ENCODE measurements at places on chromosomes 5 and 9.

GRCh38 chr9:99253772-99254431, 31.8 kb downstream of the SEC61B start:
- peak; percentile 73 for DNase-seq

DNA sequence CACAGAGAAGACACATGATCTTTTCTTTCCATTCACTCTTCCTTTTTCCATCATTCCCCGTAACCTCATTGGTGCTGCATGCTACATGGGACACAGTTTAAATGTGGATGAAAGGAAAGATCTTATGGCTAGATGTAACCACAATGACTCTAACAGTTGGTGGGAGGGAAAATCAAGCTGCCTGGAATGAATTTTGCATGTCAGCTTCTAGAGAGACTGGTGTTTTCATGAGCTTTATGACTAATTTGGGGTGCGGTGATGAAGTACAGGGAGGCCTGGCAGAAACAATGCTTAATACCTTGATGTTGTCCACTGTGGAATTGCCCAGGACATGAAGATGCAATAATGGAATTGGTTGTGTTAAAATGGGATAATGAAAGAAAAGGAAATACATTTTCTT, 55.9 kb upstream of the MYO10 start:
- DNase-seq = no peak

- no peak for DNase-seq
Observed at GRCh38 chr9:75914883-75915452, 24.5 kb downstream of the PCSK5 start.

DNA sequence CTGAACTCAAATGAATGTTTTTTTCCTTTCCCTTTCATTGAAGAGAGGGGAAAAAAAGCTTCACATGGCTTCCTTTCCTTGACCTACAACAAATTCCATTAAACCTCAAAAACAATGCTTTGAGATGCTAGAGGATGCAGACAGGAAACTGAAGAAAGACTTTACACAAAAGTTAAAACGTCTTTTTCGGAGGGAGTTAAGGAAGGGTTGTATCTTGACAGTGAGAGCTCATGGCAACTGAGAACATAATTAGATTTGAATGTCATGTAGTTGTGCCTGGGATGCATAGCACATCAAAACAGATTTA, 66.4 kb downstream of the EBF1 start:
- DNase-seq = no peak

GRCh38 chr5:175683231-175683630, 25.4 kb downstream of the HRH2 start:
- no peak for DNase-seq

- DNase-seq = no peak
Observed at GRCh38 chr5:55123365-55123764, 20.9 kb downstream of the GZMA start.

DNA sequence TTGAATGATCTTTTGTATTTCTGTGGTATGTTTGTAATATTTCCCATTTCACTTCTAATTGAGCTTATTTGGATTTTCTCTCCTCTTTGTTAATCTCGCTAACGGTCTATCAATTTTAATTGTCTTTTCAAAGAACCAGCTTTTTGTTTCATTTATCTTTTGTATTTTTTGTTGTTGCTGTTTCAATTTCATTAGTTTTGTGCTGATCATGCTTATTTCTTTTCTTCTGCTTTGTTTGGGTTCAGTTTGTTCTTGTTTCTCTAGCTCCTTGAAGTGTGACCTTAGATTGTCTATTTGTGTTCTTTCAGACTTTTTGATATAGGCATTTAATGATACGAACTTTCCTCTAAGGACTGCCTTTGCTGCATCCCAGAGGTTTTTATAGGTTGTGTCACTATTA, 28.4 kb upstream of the SNCAIP start:
- DNase-seq = no peak

DNA sequence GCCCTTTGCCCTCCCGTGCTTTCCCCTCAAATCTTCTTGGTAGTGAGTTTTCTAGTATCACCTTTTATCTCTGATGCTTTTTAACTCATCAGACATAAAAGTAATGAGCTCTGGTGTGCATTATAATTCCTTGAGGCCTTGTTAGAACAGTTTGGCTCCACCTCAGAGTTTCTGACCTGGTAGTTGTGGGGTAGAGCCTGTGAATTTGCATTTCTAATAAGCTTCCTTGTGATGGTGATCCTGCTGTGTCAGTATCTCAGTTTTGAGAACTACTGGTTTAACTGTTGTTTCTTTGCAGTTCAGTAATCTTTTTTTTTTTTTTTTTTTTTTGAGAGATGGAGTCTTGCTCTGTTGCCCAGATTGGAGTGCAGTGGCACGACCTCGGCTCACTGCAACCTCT, 31.1 kb downstream of the UBE2D2 start:
- DNase-seq = no peak

DNA sequence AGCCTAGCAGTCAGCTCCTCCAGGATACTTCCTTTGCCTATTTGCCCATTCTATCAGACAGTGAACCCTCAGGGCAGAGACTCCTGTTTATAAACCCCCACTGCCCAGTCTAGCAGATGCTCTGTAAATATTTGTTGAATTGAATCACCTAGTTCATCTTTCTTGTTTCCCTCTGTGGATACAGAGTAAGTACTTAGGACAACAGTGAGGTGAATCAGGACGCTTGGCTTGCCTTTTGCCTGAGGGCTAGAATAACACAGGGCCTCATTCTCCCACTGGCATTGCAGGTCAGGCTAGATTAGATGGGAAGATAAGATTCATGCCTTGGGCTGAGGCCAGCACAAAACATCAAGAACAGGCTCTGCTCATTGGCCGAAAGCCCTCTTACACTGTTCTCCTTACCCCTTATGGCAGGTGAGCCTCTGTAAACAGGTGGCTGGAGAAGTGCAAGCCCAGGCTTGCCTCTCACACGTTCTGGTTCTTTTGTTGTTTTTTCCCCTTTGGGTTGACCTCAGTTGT, 22.2 kb downstream of the TNFSF8 start:
- no peak for DNase-seq

DNA sequence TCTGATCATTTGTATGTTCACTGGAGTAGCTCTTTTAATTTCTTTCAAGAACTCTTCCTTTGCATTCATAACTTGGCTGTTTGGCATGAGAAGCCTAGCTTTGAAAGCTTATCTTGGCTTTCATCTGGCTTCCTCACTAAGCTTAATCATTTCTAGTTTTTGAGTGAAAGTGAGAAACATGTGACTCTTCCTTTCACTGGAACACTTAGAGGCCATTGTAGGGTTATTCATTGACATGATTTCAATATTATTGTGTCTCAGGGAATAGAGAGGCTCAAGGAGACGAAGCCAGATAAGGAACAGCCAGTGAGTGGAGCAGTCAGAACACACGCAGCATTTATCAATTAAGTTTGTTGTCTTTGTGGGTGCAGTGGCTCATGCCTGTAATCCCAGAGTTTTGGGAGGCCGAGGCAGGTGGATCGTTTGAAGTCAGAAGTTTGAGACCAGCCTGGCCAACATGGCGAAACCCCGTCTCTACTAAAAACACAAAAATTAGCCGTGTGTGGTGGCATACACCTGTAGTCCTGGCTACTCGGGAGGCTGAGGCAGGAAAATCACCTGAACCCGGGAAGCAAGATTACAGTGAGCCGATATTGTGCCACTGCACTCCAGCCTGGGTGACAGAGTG, 98.3 kb downstream of the UGCG start:
- DNase-seq = no peak

DNA sequence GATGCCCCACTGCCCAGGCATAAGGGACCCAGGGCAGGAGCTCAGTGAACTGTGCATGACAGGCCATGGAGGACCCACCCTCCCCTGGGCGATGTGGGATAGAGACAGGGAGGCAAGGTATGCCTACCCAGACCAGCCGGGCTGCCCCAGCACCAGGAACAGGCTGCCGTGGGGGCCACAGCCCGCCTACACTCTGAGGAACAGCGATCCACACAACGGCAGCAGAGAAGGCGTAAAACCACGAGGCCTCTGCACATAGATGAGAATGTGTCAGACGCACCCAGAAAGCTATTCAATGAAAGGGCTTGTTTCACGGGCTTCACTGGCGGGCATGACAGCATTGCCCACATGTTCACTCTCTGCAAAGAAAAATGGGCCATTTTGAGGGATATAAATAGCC, 49.5 kb downstream of the SEMA4D start:
- DNase-seq = no peak

DNA sequence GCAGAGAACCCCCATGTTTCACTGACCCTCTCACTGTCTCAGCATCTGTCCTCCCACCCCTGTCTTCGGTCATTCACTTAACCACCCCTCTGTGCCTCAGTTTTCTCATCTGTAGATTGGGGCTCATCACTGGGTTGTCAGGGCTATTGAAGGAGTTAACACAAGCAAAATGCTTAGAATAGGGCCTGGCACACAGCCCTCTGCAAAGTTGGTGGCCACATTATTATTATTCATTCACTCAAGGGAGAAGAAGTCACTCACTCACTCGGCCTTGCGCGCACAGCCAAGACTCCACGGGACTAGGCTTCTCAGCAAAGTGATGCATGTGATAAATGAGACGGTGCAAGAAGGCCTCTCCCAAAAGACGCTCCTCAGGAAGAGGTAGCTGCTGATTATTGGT, 8.0 kb downstream of the PDGFRB start:
- DNase-seq = no peak

GRCh38 chr9:129863059-129863690, 27.9 kb downstream of the USP20 start:
- peak; percentile 45 for DNase-seq
